ENCODE measurements at places on chromosomes 1 and 21.

- no peak for DNase-seq
These were observed 59.0 kb downstream of the ERI3 start for GRCh38 chr1:44296086-44296485.

DNA sequence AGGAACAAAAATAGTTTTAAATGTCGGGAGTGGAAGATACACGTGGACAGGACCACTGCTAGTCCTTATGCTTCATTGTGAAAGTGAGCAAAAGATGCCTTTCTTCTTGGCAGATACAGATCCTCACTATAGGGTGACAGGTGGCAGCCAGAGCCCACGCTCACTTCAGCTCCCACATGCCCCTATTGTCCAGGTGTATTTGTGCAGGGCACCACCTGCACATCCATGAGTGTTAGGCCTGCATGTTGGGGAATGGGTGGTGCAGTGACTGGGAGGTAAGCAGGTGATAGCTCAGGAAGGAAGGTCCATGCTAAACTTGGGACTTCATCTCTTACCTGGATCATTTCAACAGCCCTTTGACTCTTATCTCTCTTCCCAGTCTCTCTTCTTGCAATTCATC, 27.4 kb downstream of the SLC5A9 start:
- no peak for DNase-seq

DNA sequence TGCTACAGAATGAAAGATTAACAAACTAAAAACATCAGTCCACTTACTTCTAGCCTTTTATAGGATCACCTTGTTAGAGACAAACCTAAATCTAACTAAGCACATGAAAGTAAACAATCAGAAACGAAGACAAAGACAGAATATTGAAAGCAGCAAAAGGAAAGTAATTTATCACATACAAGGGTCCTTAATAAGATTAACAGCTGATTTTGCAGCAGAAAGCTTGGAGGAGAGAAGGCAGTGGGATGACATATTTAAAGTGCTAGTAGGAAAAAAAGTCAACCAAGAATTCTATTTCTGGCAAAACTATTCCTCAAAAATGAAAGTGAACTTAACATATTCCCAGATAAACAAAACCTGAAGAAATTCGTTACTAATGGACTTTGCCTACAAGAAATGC, 286.4 kb downstream of the RWDD3 start:
- DNase-seq, result no peak

GRCh38 chr1:153386500-153386901, 4.4 kb downstream of the S100A8 start:
- no peak for DNase-seq

DNA sequence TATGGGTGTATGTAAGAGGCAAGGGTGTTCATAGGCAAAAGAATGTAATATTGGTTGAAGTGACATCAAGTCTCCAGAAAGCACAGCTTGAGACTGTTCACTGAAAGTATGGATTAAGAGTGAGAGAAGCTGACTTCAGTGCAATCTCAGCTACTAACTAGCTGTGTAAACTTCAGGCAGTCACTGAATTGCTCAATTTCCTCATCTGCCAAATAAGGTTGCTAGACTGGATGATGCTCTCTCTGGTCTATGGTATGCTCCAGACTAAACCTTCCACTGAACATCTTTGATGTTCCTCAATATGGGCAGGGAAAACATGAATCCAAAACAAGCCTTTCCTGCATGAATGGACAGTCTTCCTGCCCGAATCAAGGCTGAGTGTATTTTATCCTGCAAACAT, 111.8 kb upstream of the USH2A start:
- DNase-seq, result no peak

- no peak for DNase-seq
These were observed 31.4 kb downstream of the HIVEP3 start for GRCh38 chr1:41887365-41887764.

DNA sequence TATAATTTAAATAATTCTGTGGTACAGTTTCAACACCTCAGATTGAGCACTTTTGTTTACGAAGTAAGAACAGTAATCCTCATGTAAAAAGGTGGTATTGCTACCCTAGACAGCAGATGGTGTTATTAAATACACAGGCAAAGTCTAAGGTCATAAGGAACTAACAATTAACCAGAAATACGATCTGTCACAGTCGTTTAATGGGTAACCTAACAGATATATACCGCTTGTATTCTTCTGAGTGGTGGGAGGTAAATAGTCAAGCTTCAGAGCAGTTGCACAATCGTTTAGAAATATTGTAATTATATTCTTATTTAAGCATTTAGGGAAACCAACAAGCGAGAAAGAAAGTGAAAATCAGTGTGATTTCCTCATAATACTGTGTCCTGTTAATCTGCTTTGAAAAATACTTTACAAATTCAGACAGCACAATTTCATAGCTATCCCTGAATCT, 9.8 kb upstream of the IRF2BP2 start:
- DNase-seq, result no peak

GRCh38 chr1:200034761-200035396, 7.4 kb downstream of the NR5A2 start:
- DNase-seq, result no peak

GRCh38 chr1:192516776-192517297, 58.7 kb upstream of the RGS1 start:
- no peak for DNase-seq

DNA sequence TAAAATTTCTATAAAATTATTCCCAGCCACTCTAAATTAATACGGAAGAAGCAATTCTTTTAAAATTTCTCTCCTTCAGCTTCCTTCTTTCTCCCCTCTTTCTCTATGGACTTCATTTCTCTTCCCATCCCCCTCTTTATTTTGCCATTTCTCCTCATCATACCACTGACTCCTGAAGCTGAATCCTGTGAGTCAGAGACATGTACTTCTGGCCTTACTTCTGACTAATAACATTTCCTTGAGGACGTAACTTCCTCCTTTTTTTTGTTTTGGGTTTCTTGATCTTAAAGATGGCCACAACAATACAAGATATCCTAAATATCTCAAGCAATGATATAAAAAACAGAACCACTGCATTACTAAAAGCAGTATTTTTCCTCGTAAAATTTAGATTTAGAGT, 63.6 kb upstream of the DENND1B start:
- DNase-seq, result no peak

DNA sequence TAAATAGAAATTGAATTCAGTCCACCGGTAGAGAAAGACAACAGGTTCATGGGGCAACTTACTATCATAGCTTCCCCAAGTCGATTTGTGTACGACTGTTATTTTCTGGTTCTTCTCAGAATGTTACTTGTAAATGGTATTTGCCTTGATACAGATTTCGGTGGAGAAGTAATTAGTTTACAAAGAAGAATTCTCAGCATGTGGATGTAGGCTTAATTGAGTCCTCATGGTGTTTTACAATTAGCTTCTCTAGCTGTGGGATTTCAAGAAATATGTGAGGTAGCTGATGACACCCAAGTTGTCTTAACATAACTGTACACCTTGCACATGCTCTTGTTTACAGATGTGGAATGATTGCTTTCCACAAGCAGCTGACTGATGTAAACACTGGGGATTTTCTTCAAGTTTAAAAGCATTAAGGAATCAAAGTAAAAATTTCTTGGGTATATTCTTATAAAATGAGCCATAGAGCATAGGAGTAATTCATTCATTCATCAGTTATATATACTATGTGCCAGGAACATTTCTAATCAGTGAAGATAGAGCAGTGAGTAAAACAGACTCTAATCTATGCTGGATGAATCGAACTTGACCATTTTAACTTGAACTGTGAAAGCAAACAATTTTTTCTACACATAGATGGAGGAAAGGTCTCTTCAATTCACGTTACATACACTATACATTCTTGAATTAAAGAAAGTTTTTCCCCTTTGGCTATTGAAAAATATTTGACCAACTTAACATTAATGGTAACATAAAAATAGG, 1.4 kb downstream of the MACO1 start:
- no peak for DNase-seq

DNA sequence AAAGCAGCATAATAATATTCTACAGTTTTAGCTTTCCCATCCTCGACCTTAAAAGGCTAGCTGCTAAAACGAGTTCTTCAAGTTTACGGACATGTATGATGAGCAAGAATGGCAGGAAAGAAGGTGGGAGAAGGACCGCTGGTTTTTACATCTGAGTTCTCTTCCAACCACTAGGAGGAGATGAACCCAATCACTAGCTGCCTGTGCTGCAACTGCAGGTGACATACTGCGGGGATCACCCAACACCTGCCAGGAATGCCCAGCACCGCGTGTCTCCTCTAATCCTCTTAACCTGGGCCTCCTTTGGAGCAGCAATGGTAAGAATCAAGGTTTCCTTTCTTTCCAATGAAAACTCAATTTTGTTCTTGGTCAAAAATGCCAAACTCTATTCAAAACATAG, 23.5 kb downstream of the TOR3A start:
- no peak for DNase-seq

All from activated CD8-positive, alpha-beta memory T cell treated with anti-CD3 and anti-CD28 coated beads, Interleukin-2, amount 50 U/mL, for 48 hours (primary cell).